Neural progenitor cell (in vitro differentiated cells): ENCODE measurements at places on chromosomes 3 and 15. TPM values are rescaled to one million over a fixed set of nuclear protein-coding genes. Genes with fewer than 3 reads are reported as not detected.

- peaks cover 35% of the 10 kb centered on the region for H3K4me1 ChIP-seq
- peak within 1 kb of the TSS; percentile 66 for H3K4me3 ChIP-seq
- peaks cover 12% of the 10 kb centered on the region for H3K36me3 ChIP-seq
Measured at GRCh38 chr3:36992806-36993325, at the start of gene EPM2AIP1. TSS of gene EPM2AIP1 (minus strand) at chr3:36993131. CDS start at chr3:36993077, 54 bp downstream.

DNA sequence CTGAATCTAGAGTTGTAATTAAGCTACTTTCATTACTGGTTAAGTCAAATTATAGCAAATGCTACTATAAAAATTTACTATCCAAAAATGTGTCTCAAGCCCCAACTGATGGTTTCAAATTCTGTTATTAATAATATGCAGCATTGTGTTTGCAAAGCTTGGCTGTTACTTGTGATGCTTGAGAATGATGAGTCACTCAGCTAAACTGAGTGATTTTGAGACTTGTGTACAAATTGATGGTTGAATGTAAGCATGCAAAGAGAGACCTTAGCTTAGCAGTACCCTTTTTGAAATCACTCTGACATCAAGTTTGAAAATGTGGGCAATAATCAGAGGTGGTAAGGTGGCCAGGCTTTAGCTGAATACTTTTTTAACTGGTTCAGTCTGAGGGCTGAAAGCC is 27.6 kb downstream of the OPA1 start:
- H3K27me3 ChIP-seq, result no peaks in the 10 kb centered on the region
- DNase-seq, result no peak
- no peak overlapping the region for H3K27ac ChIP-seq
- no peaks in the 10 kb centered on the region for H3K4me1 ChIP-seq
- H3K36me3 ChIP-seq, result peaks cover 31% of the 10 kb centered on the region
- no peak overlapping the region for H3K4me3 ChIP-seq

DNA sequence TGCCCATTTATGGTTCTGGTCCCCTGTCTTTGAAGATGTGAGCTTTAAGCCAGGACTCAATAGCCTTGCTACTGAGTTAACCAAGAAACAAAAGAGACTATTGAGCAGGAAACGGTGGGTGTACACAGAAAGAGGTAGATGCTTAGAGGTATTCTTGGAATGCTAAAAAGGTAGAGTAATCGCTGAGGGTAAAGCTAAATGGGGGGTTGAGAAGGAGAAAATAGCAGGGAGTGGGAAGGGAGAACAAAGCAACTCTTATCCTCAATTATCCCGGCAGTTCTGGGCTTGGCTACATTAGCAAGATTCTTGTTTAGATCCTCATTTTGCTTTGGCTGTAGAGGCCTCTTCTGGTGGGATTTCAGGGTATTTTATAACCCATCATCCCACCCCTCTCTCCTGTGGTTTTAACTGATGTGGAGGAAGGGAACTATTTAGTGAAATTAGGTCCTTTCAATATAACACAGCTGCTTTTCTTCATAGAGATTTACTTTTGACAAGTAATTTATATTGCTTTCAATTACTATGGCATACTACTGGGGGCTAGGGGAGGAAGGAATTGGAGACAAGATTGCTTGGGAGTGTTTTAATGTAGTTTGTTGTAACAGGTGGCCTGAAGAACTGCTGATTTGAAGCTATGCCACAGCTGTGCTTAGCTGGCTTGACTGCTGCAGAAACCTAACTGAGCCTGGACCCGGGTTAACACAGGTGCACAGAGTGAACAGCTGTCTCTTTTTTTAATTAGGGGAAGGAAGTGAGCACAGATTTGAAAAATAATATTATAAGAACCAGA is 234.3 kb upstream of the CCDC54 start:
- H3K27ac ChIP-seq, result peak overlapping the region; percentile 95
- peak; percentile 76 for DNase-seq
- H3K4me3 ChIP-seq, result peak overlapping the region; percentile 21
- H3K36me3 ChIP-seq, result no peaks in the 10 kb centered on the region

GRCh38 chr3:4503050-4503449 is 9.9 kb downstream of the ITPR1 start:
- DNase-seq, result no peak
- no peak overlapping the region for H3K27ac ChIP-seq
- H3K4me1 ChIP-seq, result peaks cover 37% of the 10 kb centered on the region
- no peak overlapping the region for H3K4me3 ChIP-seq

DNA sequence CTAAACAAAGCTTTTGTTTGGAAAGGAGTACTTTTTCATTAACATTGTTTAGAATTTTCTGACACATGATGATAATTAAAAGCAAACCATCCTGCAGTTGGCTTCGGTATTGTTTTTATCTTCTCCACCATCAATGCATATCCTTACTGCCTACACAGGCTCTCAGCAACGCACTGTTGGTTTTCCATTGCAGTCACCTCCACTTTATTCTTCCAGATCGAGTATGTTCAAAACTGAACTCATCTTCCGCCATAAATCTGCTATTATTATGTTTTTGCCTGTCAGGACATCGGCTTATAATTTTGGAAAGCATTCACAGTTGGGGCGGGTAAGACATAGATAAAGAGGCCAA is 589 bp upstream of the SENP5 start:
- H3K36me3 ChIP-seq, result no peaks in the 10 kb centered on the region
- H3K27ac ChIP-seq, result peak overlapping the region; percentile 61
- peak overlapping the region; percentile 98 for H3K4me3 ChIP-seq
- H3K4me1 ChIP-seq, result peaks cover 11% of the 10 kb centered on the region
- no peak for DNase-seq

DNA sequence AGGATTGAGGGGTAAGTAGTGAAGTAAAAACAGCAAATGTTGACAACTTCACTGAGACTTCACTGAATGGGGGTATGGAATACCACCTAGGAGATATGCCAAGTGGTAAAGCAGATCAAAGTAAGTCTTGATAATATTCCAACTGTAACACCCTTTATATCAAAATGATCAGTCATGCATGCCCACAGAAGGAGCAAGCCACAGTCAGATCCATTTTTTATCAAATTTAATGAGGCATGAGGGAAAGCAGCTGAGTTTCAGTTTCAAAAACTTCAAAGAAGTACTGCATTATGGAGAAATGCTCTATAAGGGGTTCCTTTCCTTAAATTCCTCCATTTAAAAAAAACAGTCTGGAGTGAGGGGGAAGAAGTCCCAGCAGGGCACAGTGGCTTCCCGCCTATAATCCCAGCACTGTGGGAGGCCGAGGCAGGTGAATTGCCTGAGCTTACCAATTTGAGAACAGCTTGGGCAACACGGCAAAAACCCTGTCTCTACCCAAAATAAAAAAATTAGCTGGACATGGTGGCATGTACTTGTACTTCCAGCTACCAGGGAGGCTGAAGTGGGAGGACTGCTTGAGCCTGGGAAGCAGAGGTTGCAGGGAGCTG is 56.9 kb downstream of the TJP1 start:
- no peak overlapping the region for H3K27ac ChIP-seq
- H3K4me3 ChIP-seq, result no peak overlapping the region
- peaks cover 28% of the 10 kb centered on the region for H3K36me3 ChIP-seq
- H3K27me3 ChIP-seq, result no peaks in the 10 kb centered on the region

GRCh38 chr3:131551761-131552160 is 49.0 kb upstream of the MRPL3 start:
- no peak overlapping the region for H3K27ac ChIP-seq
- DNase-seq, result no peak
- peaks cover 18% of the 10 kb centered on the region for H3K4me1 ChIP-seq
- H3K36me3 ChIP-seq, result no peaks in the 10 kb centered on the region
- H3K27me3 ChIP-seq, result no peaks in the 10 kb centered on the region
- no peak overlapping the region for H3K4me3 ChIP-seq

The SATB1 gene
- total RNA-seq, result 38.2 and 38.6 TPM in 2 replicates

- H3K27me3 ChIP-seq, result no peaks in the 10 kb centered on the region
- H3K36me3 ChIP-seq, result no peaks in the 10 kb centered on the region
- H3K4me1 ChIP-seq, result no peaks in the 10 kb centered on the region
- no peak for DNase-seq
Measured at GRCh38 chr3:122497425-122497824, 17.3 kb downstream of the KPNA1 start.

The CDHR4 gene
- total RNA-seq, result 0.12 TPM in 1 of 2 replicates, not detected in the other

GRCh38 chr3:101077361-101078011 is 84.3 kb upstream of the ABI3BP start:
- H3K4me3 ChIP-seq, result no peak overlapping the region
- DNase-seq, result no peak
- H3K27me3 ChIP-seq, result no peaks in the 10 kb centered on the region
- no peaks in the 10 kb centered on the region for H3K4me1 ChIP-seq

DNA sequence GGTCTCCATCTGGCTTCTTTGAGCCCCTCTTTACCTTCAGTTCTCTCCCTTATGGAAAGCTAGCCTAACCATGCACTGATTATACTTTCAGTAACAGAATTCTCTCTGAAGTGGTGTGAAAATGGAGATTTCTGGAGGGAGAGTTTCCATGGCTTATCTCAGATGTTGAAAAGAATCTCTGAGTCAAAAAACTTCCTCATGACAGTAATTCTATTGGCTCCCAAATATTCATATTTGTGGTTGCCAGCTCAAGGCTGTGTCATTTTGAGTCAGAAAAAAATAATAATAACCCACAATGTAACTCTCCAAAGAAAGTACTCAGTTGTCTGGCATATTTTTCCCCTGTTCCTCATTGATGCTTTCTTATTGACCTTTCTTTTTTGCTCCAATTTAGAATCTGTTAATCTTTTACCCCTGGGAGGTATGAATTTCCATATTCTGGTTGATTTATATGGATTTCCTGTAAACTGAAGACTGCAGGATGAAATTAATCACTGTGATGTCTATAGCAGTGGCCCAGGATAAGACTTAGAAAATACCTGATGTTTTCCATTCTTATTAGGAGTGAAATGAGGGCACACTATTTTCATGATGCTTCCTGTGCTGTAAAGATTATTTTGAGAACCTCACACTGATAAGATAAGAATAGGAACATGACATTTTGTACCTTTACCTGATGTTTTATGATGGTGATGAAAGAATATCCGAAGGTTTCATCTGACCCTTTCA is 149.5 kb upstream of the EPHA3 start:
- no peak for DNase-seq
- H3K4me3 ChIP-seq, result no peak overlapping the region
- H3K27me3 ChIP-seq, result no peaks in the 10 kb centered on the region
- H3K27ac ChIP-seq, result no peak overlapping the region
- no peaks in the 10 kb centered on the region for H3K36me3 ChIP-seq

The SI gene
- total RNA-seq, result not detected in 2 replicates

DNA sequence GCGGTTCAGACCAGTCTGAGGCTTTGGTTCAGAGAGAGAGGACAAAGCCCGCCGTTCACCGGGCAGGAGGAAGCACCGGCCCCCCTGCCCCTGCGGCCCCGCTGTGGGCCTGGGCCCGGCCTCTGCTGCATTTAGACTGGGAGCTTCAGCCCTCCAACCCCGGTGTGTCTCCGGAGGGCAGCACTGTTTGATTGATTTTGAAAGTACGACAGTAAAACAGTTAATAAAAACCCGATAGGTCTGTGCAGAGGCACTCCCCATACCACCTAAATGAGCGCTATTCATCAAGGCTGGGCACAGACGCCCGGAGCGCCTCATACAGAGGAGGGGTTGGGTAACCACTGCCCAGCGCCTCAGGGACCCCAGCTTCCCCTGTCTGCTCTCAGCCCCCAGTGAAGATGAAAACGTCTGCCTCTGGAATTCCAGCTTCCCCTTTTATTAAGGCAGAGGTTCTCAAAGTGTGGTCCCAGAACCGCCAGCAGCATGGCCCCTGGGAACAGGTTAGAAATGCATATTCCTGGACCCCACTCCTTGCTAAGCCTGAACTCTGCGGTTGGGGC is 256.7 kb upstream of the TLE3 start:
- H3K27me3 ChIP-seq, result no peaks in the 10 kb centered on the region
- peaks cover 32% of the 10 kb centered on the region for H3K4me1 ChIP-seq
- H3K36me3 ChIP-seq, result no peaks in the 10 kb centered on the region
- no peak for DNase-seq

- H3K27ac ChIP-seq, result no peak overlapping the region
- no peak overlapping the region for H3K4me3 ChIP-seq
- DNase-seq, result peak; percentile 23
Measured at GRCh38 chr3:72303926-72304325, 519.0 kb upstream of the PROK2 start.

The A4GNT gene
- total RNA-seq, result not detected in 2 replicates

The SLC6A1 gene
- 0.52 and 0.77 TPM in 2 replicates for total RNA-seq

GRCh38 chr3:67215690-67216089 is 217.6 kb downstream of the KBTBD8 start:
- H3K27ac ChIP-seq, result no peak overlapping the region
- no peak for DNase-seq
- no peaks in the 10 kb centered on the region for H3K4me1 ChIP-seq
- H3K4me3 ChIP-seq, result no peak overlapping the region

- H3K36me3 ChIP-seq, result no peaks in the 10 kb centered on the region
- no peak for DNase-seq
Measured at GRCh38 chr3:184772667-184773272, 39.2 kb upstream of the VPS8 start.

- H3K27ac ChIP-seq, result no peak overlapping the region
- H3K4me3 ChIP-seq, result no peak overlapping the region
- no peak for DNase-seq
- peaks cover 81% of the 10 kb centered on the region for H3K4me1 ChIP-seq
Measured at GRCh38 chr3:133476971-133477375, 77.1 kb downstream of the BFSP2 start.

DNA sequence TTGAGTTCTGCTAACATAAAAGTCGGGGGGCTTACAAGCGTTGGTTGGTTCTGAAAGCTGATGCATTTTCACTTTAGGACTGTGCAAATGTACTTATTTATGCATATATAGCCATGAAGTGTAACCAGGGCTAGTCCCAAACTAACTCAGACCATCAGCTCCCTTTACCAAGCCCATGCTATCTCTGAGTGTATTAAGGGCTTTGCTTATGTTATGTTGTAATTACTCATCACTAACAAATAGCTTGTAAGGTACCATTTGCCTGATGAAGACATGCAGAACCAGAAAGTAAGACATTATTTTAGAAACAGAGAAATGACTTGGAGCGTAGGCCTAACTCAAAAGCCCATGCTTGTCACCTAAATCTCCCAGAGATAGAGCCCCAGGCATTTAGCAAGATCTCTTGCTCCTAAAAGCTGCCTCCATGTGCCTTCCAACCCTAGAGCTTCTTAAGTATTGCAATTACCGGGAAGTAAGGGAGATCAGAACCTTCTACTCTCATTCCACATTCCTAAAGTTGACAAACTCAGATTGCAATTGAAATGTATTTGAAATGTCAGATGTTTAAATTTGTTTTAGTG is 362.9 kb upstream of the RBMS3 start:
- no peaks in the 10 kb centered on the region for H3K27me3 ChIP-seq
- no peak for DNase-seq
- H3K36me3 ChIP-seq, result no peaks in the 10 kb centered on the region
- H3K27ac ChIP-seq, result no peak overlapping the region

- peaks cover 8% of the 10 kb centered on the region for H3K4me1 ChIP-seq
- H3K36me3 ChIP-seq, result no peaks in the 10 kb centered on the region
- no peaks in the 10 kb centered on the region for H3K27me3 ChIP-seq
- no peak overlapping the region for H3K4me3 ChIP-seq
- DNase-seq, result no peak
Measured at GRCh38 chr3:112061152-112061551, 25.0 kb upstream of the C3orf52 start.

DNA sequence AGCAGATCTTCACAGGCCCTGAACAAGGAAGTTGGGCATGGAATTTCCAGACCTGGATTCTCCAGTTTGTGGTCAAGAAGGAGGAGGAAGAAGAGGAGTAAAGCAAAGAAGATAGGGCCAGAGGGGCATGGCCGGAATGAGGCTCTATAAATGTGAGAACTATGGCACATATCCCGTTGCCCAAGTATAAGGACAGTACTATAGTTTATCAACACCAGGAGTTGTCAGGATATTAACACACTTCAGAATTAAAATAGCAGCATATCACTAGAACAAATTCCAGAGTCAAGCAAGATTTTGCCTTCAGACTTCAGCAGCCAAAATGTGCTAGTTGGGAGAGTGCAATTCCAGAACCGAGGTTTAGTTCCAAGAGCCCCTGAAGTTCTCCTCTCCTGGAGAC is 38.4 kb upstream of the PHLDB2 start:
- H3K27ac ChIP-seq, result no peak overlapping the region
- no peaks in the 10 kb centered on the region for H3K36me3 ChIP-seq
- H3K4me1 ChIP-seq, result no peaks in the 10 kb centered on the region
- H3K4me3 ChIP-seq, result no peak overlapping the region
- DNase-seq, result no peak
